ENCODE measurements at places on chromosomes 12 and 14.

- DNase-seq: no peak
Measured at GRCh38 chr14:52175982-52176502, 91.5 kb upstream of the PTGDR start.

- DNase-seq: no peak
Measured at GRCh38 chr12:89101440-89101839, 250.9 kb downstream of the DUSP6 start.

GRCh38 chr12:14185427-14186192, 179.9 kb upstream of the ATF7IP start:
- no peak for DNase-seq

GRCh38 chr14:23327947-23328744, 6.9 kb downstream of the PABPN1 start:
- DNase-seq: peak; percentile 66

DNA sequence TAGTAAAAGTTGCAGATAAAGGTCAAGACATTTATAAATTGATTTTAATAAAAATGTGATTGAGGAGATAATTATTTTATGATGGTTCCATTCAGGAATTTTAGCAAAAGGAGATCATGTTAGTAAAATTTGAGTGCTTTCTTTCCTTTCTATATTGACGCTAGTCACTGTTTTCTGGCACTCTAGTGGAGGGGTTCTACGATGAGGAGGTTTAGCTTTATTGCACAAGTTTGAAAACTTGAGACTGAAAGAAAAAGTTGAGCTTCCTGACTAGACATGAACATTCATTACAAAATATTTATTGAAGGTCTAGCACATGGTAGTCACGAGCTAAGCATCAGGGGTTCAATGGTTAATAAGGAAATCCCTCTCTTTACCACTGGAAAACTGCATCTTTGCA, 336.1 kb downstream of the SNAPC1 start:
- DNase-seq: no peak

DNA sequence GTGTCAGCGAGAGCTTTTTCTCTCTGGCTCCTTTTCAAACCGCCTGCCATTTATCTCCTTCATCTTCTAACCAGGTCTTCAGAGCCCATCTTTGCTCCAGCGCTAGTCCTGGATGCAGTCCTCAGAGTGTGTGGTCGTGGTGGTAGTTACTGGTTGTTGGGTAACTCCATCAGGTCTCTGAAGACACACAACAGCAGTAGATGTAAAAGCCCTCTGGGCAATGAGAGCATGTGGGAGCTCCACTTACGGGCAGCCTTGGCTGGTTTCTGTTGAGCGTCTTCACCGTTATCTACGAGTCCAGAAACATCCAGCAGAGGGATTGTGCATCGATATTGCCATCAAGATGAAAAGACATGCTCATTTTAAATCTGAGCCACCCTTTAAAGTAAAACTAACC, 61.2 kb downstream of the FBXL14 start:
- DNase-seq: no peak

GRCh38 chr12:26106347-26106746, 18.5 kb downstream of the BHLHE41 start:
- no peak for DNase-seq

DNA sequence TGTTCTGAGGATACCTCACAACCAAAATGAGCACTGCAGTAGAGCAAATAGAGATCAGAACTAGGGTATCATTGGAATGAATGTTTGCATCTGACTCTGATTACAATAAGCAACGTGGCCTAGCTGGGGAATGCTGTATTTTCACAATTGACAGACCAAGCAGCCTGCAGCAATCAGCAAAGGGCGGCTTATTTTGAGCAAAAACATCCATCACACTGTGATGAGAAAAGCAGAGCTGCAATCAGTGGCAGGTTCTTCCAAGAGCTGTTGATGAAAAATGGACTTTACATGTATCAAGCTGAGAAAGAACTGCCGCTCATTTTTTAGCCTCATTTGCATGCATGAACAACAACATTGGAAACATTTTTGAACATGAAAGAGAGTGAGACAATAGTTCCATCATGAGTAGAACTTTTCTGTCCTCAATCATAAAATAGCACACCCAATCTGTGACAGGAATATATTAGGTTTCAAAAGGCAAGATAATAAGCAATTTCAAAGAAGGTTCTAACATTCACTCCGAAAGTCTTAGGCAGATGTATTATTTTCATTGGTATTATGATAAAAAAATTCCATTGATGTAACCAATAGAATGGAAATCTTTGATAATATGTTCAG, 249.7 kb upstream of the FBXO33 start:
- no peak for DNase-seq

DNA sequence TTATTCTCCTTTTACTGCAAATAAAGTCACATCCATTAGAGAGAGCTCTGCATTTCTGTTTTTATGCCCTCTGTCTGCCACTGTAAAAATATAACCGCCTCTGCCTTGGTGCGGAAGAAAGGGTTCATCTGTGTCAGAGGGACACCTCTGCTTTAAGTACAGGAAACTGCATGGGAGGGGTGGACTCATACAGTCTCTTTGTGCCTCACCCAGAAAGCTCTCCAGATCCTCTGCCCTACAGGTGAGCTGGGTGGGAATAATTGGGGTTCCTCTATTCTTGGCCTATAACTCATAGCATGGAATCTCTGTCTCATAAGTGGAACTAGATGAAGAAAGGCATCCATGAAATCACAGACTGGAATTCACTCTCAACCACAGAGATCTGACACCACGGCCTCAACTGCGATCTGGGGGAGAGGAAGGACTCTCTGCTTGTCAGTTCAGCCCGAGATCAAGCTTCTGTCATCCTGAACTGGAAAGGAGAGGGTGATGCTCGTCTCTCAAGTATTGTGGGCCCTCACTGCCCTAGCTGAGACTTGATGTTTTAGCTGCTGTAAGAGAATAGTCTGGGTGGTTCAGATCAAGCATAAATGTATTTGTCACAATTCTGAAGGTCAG, 702.3 kb downstream of the TMEM121 start:
- DNase-seq: no peak
